H4 (cell line): ENCODE measurements at places on chromosomes 1 and 21. TPM values are rescaled to one million over a fixed set of nuclear protein-coding genes. Genes with fewer than 3 reads are reported as not detected.

DAP3 gene
- 60.9 and 100 TPM in 2 replicates for total RNA-seq

CD160 gene
- total RNA-seq, result not detected in 2 replicates

KIF26B gene
- total RNA-seq, result 14.3 and 14.7 TPM in 2 replicates

TCEA3 gene
- total RNA-seq, result 0.72 and 0.76 TPM in 2 replicates

IQGAP3 gene
- 9.2 and 12.7 TPM in 2 replicates for total RNA-seq

SGIP1 gene
- total RNA-seq, result 0.51 and 1.1 TPM in 2 replicates

RGSL1 gene
- total RNA-seq, result not detected in 2 replicates

HEYL gene
- not detected in 2 replicates for total RNA-seq

TMEM240 gene
- not detected in 2 replicates for total RNA-seq

CATSPERE gene
- total RNA-seq, result not detected in 2 replicates

UBIAD1 gene
- total RNA-seq, result 9.9 and 12.8 TPM in 2 replicates

PADI1 gene
- total RNA-seq, result 0.02 and 1.0 TPM in 2 replicates

TOMM40L gene
- total RNA-seq, result 7.1 and 8.5 TPM in 2 replicates

OR10Z1 gene
- not detected in 2 replicates for total RNA-seq

ADAMTS5 gene
- total RNA-seq, result 0.06 and 0.50 TPM in 2 replicates

TNFAIP8L2 gene
- not detected in 2 replicates for total RNA-seq

TMIGD3 gene
- not detected in 2 replicates for total RNA-seq

OLFML3 gene
- 8.4 and 12.6 TPM in 2 replicates for total RNA-seq

OR2T11 gene
- total RNA-seq, result not detected in 2 replicates

PPM1J gene
- total RNA-seq, result 0.10 and 0.45 TPM in 2 replicates

UMODL1 gene
- not detected in 2 replicates for total RNA-seq

CD48 gene
- not detected in 2 replicates for total RNA-seq
